SIG-M5 (cell line): ENCODE measurements at places on chromosomes 3 and 15.

GRCh38 chr3:46844881-46845312 is 18.3 kb downstream of the MYL3 start:
- no peak for DNase-seq

- no peak for DNase-seq
These were observed 23.1 kb downstream of the PLXNB1 start for GRCh38 chr3:48406443-48407431.

DNA sequence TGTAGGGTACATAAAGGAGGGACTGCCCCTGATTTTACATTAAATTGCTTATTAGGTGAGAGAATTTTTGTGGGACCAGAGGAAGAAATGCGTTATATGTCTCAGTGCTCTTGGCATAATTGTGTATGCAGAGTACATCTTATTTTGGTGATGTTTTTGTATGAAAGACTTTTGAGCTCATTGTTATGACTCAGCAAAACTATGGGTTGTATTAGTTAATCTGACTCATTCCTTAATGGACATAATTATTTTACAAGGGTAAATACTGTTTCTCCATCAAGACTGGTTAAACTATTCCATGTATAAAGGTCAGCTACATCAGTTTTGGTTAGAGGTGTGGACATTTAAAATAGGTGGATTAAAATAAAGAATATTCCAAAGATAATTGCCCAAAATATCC is 156.8 kb downstream of the ALCAM start:
- DNase-seq: no peak

- DNase-seq: no peak
These were observed 440.8 kb upstream of the GBE1 start for GRCh38 chr3:82202269-82202668.

DNA sequence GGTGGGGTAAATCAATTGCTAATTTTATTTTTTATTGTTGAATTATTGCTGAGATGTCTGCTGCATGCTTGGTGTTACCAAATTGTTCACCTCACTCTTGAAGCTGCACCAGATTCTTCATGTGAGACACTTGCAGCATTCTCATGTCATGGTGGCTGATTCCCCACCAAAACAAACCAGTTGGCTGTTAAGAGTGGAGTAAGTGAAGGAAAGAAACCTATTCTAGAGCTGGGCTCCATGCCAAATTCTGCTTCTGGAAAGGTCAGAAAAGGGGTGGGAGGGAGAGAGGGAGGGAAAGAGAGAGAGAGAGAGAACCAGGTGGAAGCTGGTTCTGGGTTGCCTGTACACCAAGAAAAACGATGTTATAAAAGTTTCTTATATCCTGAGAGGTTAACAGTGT is 317.5 kb upstream of the THRB start:
- no peak for DNase-seq

DNA sequence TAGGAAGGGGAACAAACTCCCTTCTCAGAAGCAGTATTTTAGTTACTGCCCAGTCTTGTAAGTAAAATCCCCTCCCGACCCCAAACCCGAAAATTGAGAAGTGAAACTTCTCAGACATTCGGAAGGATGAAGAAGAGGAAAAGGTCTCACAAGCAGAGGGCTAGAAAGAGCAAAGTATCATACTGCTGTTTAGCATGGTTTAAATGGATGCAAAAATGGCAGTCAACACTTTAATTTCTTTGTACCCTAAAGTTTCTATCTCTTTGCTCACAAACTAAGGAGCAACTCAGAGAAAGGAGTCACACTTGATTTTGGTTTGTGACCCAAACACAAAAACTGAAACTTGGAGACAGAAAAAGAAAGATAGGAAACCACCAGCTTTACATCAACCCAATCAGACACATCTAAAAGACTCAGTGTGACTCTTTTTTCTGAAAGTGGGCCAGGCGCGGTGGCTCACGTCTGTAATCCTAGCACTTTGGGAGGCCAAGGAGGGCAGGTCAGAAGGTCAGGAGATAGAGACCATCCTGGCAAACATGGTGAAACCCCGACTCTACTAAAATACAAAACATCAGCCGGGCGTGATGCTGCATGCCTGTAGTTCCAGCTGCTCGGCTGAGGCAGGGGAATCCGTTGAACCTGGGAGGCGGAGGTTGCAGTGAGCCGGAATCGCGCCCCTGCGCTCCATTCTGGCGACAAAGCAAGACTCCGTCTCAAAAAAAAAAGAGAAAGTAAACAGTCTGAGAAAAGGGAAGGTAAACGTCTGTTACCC is 63.2 kb upstream of the ATP11B start:
- DNase-seq: no peak

- no peak for DNase-seq
These were observed 5.6 kb upstream of the SLC33A1 start for GRCh38 chr3:155859859-155860258.

DNA sequence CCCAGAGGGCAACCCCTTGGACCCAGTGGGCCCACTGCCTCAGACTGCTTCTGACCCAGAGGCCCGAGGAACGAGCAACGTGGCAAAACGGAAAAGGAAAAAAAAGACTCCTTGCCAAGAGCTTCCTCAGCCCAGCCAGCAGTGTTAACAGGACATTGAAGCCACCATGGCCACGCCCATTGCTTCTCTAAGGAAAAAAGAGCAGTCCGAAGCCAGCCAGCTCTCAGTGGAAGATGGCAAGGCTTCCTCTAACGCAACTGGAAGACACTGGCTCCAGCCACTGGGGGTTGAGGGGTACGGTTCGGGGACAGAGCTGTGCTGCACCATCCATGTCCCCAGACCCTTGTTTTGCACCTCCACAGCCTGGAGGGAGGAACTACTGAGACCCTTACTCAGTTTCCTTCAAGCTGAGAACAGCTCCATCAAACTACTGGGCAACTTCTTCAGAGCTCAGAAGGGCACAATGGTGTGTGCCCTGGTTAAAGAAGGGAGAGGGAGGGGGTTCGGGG is 10.7 kb downstream of the BMF start:
- DNase-seq: no peak

- no peak for DNase-seq
These were observed 43.2 kb upstream of the PRR23E start for GRCh38 chr3:127149621-127150310.

- DNase-seq: peak; percentile 31
These were observed 35.5 kb upstream of the PLCL2 start for GRCh38 chr3:16849229-16849628.

- no peak for DNase-seq
These were observed 100.6 kb downstream of the UBE2E2 start for GRCh38 chr3:23303601-23304217.

DNA sequence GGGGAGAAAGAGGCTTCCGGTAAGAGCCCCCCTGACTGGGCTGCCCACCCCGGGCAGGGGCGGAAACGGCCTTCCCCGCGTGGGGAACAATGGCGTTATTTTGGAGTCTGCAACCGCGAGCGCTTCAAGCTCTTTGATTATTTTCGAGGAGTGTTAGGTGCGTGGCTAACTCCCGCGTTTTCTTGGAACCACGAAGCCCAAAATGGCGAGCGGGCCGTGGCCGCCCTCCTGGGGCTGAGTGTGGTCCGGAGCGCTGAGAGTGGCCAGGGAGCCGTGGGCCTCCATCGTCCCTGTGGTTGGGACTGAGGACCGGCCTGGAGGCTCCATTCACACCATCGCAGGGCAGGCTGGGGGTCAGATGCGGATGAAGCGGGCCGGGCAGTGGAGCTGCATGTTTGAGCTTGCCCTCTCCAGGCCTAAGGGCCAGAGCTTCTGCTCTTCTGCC is 44.6 kb upstream of the POLG start:
- no peak for DNase-seq

DNA sequence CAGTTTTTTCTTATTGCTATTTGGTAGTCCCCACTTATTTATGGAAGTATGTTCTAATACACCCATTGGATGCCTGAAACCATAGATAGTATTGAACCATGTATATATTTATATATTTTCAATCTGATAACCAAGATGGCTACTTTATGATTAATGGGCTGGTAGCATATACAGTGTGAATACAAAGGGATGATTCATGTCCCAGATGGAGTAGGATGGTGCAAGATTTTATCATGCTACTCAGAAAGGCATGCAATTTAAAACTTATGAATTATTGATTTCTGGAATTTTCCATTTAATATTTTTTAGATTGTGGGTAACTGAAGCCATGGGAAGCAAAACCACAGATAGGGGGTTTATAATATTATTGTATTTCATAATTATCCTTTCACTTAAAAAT is 35.2 kb downstream of the AP4E1 start:
- DNase-seq: no peak

DNA sequence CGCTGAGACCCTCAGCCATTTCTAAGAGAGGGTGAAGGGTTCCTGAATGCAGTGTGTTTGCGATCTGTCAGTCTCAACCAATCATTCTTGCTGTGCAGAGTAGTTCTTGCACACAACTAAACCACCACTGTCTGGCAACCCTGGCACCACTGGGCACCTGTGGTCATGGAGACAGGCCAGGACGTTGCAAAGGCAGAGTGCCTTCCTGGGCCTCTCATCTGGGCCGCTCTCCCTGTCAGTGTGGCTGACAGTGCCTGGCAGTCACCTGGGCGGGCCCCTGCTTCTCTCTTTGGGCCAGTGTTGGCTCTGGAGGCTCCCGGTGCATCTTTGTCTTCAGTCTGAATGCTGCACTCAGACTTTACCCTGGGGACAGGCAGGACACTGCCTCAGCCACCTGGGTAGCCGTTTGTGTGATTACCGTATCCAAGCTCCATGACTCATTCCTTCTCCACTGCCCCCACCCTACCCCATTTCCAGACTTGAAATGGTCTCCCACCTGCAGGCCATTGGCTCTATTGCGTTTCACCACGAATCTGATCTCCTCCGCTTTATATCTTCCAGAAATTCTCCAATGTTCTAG is 104.6 kb upstream of the KLF13 start:
- DNase-seq: no peak

DNA sequence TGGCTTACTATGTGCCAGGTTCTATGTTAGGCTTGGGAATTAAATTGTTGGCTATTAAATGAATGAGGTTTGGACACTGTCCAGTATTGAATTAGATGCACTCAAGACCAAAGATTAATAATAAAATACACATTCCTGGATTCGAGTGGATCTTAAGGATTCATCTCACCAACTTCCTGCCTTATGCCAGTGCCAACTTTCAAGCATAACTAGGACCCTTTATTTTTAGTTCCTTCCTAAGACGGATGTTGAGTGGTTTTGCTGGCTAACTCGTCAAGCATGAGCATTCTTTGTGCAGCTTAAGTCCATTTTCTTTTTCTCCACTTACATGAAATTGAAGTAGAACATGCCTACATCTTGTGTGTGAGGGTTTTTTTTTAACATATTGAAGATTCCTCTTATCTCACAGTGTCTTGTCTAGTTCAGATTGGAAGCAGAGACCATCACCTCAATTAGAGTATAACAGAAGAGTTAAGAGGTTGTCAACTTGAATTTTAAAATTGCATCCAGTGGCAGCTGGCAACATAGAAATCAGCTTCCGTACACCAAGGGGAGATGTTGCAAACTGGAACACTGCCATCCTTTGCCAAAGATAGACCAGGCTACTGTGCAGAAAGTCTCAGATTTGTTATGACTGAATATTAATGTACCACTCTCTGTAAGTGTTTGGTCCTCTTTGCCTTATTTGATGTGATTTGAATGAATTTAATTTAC is 106.3 kb upstream of the BFSP2 start:
- DNase-seq: no peak

DNA sequence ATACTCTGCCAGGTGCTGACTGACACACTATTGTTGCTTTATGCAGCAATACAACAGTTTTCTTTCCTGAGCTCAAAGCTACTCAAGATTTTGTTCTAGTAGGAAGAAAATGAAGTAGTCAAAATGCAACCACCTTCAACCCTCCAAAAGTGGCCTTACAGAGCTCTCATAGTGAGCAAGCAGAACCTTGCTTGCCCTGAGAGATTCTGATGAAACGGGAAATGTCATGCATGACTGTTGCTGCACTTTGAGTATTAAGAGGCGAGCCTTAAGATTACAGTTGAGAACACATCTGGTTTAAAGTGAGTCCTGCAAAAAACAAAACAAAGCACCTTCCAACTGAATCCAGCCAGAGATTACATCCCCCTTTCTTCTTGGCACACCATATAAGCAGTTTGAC is 29.7 kb downstream of the MINDY4B start:
- DNase-seq: no peak

GRCh38 chr3:167125612-167126407 is 254.3 kb downstream of the ZBBX start:
- DNase-seq: no peak

- no peak for DNase-seq
These were observed 166.4 kb upstream of the PROK2 start for GRCh38 chr3:71951361-71951760.

DNA sequence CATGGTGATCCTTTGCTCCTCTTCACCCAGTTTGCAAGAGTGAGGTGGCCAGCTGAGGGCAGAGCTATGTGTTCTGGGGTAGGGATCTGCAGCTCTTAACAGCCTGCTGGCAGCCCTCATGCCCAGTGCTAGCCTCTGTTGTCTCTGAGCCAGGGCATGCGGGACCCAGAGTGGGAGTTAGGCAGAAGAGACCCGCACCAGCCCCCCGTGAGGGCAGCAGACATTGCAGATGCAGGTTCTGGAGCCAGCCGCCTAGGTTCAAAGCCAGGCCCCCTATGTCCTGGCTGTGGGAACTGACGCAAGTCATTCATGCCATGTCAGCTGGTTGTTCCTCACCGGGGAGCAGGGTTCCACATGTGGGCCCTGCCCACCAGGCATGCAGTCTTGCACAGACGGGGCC is 74.7 kb downstream of the DNAJB8 start:
- DNase-seq: no peak

- DNase-seq: no peak
These were observed 1.2 kb upstream of the C15orf40 start for GRCh38 chr15:83012636-83013035.

DNA sequence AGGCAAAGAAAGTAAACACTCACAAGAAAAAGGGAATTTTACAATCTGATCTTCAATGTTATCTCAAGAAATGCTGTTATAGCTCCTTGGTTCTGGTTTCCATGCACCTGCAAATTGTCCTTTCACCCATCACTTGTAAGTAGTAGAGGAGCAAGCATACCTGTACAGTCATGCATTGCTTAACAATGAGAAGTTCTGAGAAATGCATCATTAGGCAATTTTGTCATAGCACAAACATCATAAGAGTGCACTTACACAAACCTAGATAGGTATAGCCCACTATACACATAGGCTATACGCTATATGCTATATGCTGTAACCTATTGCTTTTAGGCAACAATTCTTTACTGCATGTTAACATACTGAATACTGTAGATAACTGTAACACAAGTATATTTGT is 672.3 kb downstream of the FHIT start:
- no peak for DNase-seq

GRCh38 chr15:70031713-70032112 is 66.0 kb downstream of the TLE3 start:
- no peak for DNase-seq

DNA sequence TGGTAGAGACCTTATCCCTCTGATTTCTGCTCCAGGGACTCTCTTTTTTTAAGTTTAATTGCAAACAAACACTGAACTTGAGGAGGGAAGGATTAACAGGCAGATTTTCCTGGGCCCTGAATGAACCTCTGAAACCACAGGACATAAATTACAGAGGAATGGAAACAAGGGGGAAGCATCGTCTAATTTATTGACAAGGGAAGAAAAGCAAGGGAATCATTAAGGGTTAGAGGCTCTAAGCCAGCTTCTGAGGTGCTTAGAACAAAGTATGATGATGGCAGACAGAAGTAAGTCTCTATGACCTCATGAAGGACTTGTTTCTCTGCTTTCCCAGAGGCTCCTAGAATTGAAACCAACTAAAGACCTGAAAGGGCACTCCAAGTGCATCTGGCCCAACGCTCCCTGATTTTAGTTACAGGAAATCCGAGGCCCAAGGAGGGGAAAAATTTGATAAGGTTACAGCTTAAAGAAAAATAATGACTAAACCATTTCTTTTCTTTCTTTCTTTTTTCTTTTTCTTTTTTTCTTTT is 244.7 kb upstream of the NR2E3 start:
- no peak for DNase-seq
